Osteocyte (in vitro differentiated cells): ENCODE measurements at places on chromosomes 13 and 19.
A peak's percentile ranks its signal among the peaks of the same experiment; 100 is the strongest.

DNA sequence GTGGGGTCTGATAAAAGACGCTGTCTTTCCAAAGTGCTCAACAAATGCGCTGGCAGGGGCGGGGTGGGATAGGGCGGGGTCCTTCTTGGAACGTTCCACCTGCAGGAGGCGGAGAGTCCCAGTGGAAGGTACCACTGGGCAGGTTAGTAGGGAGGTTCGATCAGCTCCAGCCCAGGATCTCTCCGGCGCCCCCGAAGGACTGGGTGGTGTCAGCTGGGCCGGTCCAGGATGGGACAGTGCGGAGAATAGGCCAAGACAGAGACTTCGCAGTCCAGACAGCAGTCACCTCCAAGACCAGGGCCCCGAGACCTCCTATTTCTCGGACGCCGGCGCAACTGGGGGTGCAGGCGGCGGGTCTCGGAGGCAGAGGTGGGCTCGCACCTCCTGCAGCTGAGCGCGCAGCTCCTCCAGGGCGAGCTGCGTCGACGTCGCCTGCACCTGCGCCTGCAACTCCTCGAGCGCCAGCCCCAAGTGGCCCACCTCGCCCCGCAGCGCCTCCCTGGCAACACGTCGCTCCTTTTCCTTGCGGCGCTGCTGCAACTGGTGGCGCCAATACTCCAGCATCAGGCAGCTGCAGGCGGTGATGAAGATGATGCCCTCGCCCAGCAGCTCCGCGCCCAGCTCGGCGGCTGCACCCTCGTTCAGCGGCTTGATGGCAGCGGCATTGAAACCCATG is 21.6 kb downstream of the VASP start:
- peaks cover under 1% of the 10 kb centered on the region for H3K4me1 ChIP-seq
- H3K27me3 ChIP-seq = no peaks in the 10 kb centered on the region
- DNase-seq = no peak

DNA sequence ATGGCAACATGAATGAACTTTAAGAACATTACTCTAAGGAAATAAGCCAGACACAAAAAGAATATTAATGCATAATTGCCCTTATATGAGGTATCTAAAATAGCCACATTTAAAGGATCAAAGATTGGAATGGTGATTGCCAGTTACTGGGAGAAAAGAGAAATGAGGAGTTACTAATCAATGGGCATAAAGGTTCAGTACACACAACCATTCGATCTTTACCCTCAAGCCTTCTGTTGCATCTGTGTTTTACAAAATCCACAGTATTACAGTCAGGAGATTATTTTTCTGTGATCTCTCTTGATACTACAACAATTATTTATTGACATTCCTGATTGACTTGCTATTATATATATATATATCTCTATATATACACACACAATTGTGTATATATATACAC is 310.0 kb upstream of the SLITRK5 start:
- no peak for DNase-seq
- H3K36me3 ChIP-seq = no peaks in the 10 kb centered on the region
- H3K4me3 ChIP-seq = no peak overlapping the region
- H3K4me1 ChIP-seq = no peaks in the 10 kb centered on the region
- H3K27me3 ChIP-seq = peaks cover 2% of the 10 kb centered on the region

DNA sequence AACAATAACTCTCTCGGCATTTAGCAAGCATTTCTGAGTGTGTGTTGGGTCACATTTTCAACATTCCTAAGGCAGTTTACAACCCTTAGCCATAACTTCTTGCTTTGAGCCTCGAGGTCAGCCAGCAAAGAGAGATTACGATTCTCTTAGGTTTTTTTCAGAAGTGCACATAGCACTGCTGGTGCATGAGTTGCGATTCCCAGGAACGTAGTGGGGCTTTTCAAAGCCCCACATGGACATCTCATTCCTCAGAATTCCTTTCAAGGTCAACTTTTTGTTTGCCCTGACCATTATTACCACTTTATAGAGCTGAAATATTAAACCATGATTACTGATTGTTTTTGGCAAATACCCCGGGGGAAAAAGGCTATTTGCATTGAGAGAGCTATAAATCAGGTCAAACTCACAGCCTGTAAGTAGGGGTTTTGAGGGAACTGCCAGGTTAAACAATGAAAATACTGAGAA is 705.3 kb downstream of the GPC5 start:
- no peak overlapping the region for H3K4me3 ChIP-seq
- H3K27ac ChIP-seq = no peak overlapping the region
- DNase-seq = no peak

GRCh38 chr19:19653597-19654147 is 9.8 kb downstream of the ATP13A1 start:
- H3K36me3 ChIP-seq = peaks cover 46% of the 10 kb centered on the region
- H3K4me1 ChIP-seq = no peaks in the 10 kb centered on the region
- DNase-seq = peak; percentile 81
- no peaks in the 10 kb centered on the region for H3K27me3 ChIP-seq

- H3K4me3 ChIP-seq = no peak overlapping the region
- no peaks in the 10 kb centered on the region for H3K27me3 ChIP-seq
- peak overlapping the region; percentile 94 for H3K27ac ChIP-seq
These were observed 5.6 kb upstream of the MEDAG start for GRCh38 chr13:30900436-30900835.

GRCh38 chr19:7211191-7211951 is 82.8 kb downstream of the INSR start:
- H3K27ac ChIP-seq = no peak overlapping the region
- no peaks in the 10 kb centered on the region for H3K27me3 ChIP-seq
- no peak for DNase-seq
- H3K4me3 ChIP-seq = no peak overlapping the region
- H3K4me1 ChIP-seq = peaks cover 26% of the 10 kb centered on the region
- no peaks in the 10 kb centered on the region for H3K36me3 ChIP-seq

- no peak overlapping the region for H3K27ac ChIP-seq
- peaks cover 7% of the 10 kb centered on the region for H3K4me1 ChIP-seq
- H3K36me3 ChIP-seq = no peaks in the 10 kb centered on the region
These were observed 67.3 kb downstream of the ERICH6B start for GRCh38 chr13:45548281-45548680.
